Activated CD4-positive, CD25-positive, alpha-beta regulatory T cell (primary cell): ENCODE measurements at places on chromosomes 1 and 21.

- no peak for DNase-seq
Observed at GRCh38 chr1:230139741-230140140, 72.7 kb downstream of the GALNT2 start.

DNA sequence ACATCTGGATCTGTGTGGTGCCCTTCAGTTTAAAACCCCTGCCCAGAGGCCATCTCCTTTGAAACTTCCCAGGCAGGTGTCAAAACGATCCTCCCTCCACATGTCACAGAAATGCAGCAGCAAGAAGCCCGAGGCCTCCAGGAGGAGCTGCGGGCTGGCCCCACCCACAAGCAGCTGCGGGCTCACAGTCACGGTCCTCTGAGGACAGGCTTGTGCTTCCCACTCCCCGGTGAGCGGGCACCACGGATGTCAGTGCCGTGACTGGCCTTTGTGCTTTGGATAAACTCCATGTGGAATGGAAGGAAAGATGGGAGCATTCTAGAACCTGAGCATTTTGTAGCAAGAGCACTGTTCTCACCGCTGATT is 65.8 kb downstream of the SIK1 start:
- DNase-seq = no peak

- no peak for DNase-seq
Observed at GRCh38 chr1:66585002-66585401, 51.0 kb downstream of the SGIP1 start.

- DNase-seq = no peak
Observed at GRCh38 chr21:34201481-34201858, 128.1 kb downstream of the MRPS6 start.

DNA sequence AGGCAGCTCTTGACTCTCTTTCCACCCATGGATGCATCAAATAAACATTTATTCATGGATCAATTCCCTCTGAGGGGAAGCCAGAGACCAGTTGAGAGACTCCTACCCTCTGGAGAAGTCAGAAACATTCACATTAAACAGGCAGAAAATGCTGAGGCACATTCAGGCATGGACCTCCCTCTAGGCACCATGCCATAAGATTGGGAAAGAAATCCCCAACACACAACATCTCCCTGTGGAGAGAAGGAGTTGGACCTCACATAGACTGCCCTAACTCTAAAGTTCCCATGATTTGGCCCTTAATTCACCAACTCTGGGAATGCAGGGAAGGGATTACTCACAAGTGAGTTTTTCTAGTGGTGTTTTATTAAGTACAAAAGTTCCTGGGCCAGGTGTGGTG is 415.3 kb upstream of the C1orf87 start:
- DNase-seq = no peak

GRCh38 chr1:87230501-87230900 is 98.2 kb upstream of the LMO4 start:
- no peak for DNase-seq

DNA sequence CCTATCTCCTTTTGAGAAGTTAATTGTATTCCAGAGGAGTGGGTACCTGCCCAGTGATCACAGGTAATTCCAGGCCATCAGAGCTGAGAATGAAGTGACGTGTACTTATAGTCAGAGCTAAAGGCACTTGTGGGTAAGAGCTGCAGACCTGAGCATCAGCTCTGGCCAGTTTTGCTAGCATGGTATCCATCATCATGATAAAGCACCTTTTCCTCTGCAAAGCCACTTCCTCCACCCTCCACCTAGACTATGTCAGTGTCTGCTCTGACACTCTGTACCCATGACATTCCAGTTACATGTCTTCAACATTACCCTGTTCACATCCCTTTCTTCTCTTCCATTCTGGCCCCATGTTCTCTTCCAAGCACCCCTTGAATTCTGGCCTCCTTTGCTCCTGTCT is 157.3 kb downstream of the GRIK3 start:
- no peak for DNase-seq

DNA sequence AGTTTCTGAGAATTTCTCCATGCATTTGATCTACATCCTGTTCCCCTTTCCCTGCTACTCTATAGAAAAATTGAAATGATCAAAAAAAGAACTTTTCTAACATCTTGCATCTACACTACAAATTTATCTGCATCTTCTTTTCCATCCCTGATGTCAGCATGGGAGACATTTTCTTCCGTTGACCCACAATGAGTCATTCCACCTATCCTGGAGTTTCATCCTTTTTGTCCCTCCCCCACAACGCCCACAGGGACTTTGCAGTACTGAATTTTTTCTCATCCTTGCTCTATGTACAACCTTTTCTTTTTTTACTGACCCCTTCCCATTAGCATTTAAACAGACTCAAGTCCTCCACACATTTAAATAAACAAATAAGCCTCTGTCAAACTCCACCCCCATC is 112.2 kb upstream of the MROH9 start:
- DNase-seq = no peak

DNA sequence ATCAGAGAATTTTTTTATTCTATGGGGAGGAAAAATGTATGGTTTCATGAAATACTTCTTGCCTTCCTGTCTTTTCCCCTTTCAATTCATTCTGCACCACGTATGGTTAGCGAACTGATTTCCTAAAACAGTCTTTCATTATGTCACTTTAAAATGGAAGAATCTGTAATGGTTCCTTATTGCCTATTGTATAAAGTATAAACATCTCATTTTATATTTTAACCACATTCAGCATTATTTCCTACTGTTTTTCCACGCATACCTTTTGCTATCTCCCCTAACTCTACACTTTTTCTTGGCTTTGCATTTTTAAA is 232.3 kb upstream of the B3GALT2 start:
- no peak for DNase-seq

DNA sequence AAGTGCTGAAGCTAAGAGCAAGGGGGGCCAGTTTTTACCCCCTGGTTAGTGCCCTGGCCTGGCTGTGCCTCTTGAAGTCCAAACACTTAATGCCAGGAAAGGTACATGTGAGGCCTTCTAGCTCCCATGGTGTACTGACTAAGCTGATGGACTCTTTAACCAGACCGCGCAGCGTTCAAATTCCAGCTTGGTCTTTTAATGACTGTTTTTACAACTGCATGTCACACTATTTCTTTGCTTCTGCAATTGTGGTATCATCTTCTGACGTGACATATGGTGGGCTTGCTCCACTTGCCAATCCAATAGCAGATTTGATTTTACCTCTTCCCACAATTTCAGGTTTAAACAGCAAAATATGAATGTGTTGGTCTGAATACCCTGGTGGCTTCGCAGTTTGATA is 197.3 kb downstream of the HUNK start:
- no peak for DNase-seq

DNA sequence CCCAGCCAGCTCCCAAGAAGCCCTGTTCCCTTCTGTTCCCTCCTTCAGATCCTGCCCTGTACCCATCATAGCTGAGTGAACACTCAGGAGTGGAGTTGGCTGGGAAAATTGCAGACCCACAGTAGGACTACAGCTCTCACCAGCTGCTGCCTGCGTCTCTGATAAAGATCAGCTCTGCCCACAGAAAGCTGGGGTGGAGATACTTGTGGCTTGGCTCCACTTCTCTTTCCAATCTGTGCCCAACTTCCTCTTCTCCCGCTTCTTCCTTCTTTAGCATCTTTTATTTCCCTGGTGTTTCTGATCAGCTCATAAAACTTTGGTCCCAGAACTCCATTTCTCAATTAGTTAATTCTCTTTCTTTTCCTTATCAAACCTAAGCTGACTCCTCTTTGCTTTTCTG is 5.5 kb upstream of the CD1A start:
- DNase-seq = no peak

GRCh38 chr21:45113543-45113942 is 39.2 kb downstream of the ADARB1 start:
- no peak for DNase-seq
